Neural crest cell (in vitro differentiated cells): ENCODE measurements at places on chromosomes 16 and 17. TPM values are rescaled to one million over a fixed set of nuclear protein-coding genes. Genes with fewer than 3 reads are reported as not detected.
A peak's percentile ranks its signal among the peaks of the same experiment; 100 is the strongest.

DNA sequence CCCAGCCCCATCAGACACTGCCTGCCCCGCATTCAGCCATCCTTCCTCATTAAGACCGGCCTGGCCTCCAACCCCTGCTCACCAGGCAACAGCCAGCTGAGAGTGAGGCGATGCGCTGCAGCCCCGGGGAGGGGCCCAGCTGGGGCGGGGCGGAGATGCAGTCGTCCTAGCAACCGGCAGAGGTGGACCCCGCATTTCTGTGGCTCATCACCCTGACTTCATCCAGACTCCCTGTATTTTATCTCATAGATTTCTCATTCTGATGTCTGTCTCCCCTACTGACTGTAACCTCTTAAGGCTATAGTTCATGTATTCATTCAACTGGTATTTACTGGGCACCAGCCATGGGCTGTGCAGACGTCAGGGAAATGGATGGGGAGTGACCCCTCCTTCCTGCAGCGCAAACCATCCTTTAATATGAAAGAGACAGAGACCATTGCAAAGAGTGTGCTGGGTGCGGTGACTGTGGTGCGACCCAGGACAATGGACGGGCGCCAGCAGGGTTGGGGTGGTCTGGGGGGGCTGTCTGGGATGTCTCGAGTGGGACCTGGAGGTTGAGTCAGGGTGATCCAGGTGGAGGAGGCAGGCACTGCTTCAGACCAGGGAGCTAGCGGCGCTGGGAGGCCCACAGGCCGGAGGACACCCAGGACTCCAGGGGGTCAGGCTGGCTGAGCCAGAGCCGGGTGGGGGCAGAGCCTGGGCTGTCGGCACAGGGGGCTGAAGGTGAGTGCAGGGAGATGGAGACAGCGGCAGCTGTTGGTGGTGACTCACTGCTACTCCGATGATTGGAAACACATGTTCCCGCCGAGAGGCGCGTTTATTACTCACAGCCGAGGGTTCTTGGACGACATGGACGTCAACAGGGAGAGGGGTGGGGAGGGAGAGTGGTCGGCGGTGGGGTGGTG, 10.5 kb upstream of the TIMP2 start:
- H3K27ac ChIP-seq: peak overlapping the region; percentile 60
- no peaks in the 10 kb centered on the region for H3K27me3 ChIP-seq
- DNase-seq: no peak
- no peak overlapping the region for H3K4me3 ChIP-seq

DNA sequence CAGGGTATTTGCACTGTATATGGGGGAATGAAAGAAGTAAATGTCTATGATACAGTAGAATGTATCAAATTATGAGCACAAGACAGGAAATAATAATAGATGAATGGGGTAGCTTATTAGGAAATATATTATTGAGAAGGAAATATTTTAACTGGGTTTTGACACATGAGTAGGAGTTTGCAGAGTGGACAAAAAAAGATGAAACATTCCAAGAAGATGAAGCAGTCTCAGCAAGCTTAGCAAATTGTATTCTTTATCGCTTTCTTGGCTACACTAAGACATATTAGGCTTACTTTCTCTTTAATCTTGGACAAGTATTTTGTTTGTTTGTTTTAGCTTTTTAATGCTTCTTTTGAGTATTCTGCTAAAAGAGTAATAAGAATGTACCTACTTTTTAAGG, 1.3 kb upstream of the KRTAP4-9 start:
- H3K4me1 ChIP-seq: no peaks in the 10 kb centered on the region
- H3K27me3 ChIP-seq: peaks cover 17% of the 10 kb centered on the region

Gene RAB11FIP4
- 7.4 and 8.0 TPM in 2 replicates for total RNA-seq

GRCh38 chr16:35431829-35432663, 1972.6 kb downstream of the TP53TG3F start:
- no peak for DNase-seq
- H3K27ac ChIP-seq: no peak overlapping the region
- H3K4me3 ChIP-seq: no peak overlapping the region
- no peaks in the 10 kb centered on the region for H3K4me1 ChIP-seq

- H3K27me3 ChIP-seq: peaks cover 17% of the 10 kb centered on the region
- no peak for DNase-seq
- peaks cover 22% of the 10 kb centered on the region for H3K4me1 ChIP-seq
- no peak overlapping the region for H3K27ac ChIP-seq
- H3K36me3 ChIP-seq: no peaks in the 10 kb centered on the region
Observed at GRCh38 chr16:86892509-86892908, 314.2 kb downstream of the FOXL1 start.

Gene PSME3
- total RNA-seq: 172 and 175 TPM in 2 replicates

Gene SLC9A5
- total RNA-seq: 3.3 and 4.4 TPM in 2 replicates

GRCh38 chr16:81633147-81633619, 145.9 kb upstream of the PLCG2 start:
- H3K36me3 ChIP-seq: no peaks in the 10 kb centered on the region
- no peak for DNase-seq
- peak overlapping the region; percentile 50 for H3K4me3 ChIP-seq
- no peaks in the 10 kb centered on the region for H3K27me3 ChIP-seq

DNA sequence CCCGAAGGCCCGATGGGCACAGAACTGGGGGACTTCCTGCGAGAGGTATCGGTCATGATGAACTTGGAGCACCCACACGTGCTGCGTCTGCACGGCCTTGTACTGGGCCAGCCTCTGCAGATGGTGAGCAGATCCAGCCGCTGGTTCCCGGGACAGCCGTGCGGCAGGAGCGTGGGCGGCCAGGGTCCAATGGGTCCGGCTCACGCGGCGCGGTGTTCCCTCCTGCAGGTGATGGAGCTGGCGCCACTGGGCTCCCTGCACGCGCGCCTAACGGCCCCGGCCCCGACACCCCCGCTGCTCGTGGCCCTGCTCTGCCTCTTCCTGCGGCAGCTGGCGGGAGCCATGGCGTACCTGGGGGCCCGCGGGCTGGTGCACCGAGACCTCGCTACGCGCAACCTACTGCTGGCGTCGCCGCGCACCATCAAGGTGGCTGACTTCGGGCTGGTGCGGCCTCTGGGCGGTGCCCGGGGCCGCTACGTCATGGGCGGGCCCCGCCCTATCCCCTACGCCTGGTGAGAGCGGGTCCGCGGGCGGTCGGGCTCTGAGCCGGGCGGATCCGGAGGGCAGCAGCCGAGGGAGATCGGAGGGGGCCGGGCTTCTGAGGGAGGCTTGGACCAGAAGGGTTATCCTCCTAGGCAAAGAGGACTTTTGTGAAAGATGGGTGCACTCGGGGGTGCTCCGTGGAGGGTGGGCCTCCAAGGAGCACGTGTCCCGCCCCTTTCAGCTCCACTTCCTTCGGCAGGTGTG, 3.0 kb downstream of the TNK1 start:
- H3K27me3 ChIP-seq: peaks cover 60% of the 10 kb centered on the region
- no peak overlapping the region for H3K27ac ChIP-seq
- H3K4me1 ChIP-seq: peaks cover 11% of the 10 kb centered on the region
- H3K36me3 ChIP-seq: peaks cover 5% of the 10 kb centered on the region
- H3K4me3 ChIP-seq: no peak overlapping the region

- H3K4me3 ChIP-seq: peak overlapping the region; percentile 34
- H3K36me3 ChIP-seq: peaks cover 25% of the 10 kb centered on the region
- H3K27ac ChIP-seq: no peak overlapping the region
- peaks cover 22% of the 10 kb centered on the region for H3K4me1 ChIP-seq
Observed at GRCh38 chr16:346587-346986, 5.9 kb downstream of the AXIN1 start.

Gene USP36
- 59.0 and 63.2 TPM in 2 replicates for total RNA-seq

Gene TP53TG3
- not detected in 2 replicates for total RNA-seq

DNA sequence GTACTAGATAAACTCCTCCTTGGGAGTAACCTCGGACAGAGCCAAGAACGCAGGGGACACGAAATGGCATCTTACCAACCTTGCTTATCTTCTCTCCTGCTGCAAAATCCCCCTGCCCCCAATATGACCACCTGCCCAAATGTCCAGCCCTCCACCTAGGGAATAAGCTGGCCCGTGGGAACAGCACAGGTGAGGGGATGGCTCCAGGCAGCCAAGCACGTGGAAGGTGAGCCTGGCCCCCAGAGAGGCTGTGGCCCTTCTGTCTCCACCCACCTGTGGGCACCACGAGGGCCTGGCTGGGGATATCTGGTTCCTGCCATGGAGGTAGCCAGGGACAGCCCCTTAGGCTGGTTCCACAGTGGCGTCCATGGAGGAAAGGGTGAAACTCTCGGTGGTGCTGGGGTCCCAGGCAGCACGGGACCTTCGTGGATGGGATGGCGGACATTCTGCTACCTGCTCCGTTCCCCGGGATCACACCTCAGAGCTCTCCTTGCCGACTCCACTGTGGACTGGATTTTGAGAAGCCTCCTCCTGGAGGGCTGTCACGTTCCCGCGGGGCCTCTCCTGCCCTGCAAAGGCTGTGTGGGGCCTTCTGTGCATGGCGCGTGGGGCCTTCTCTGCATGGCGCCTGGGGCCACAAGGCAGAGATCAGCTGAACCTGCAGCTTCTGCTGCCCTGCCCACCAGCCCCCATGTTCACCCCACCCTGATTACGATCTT, 388.5 kb upstream of the TNRC6C start:
- H3K4me3 ChIP-seq: no peak overlapping the region
- no peaks in the 10 kb centered on the region for H3K36me3 ChIP-seq
- no peak for DNase-seq
- H3K27ac ChIP-seq: no peak overlapping the region
- H3K4me1 ChIP-seq: peaks cover 35% of the 10 kb centered on the region

- H3K27me3 ChIP-seq: peaks cover 24% of the 10 kb centered on the region
- peaks cover 4% of the 10 kb centered on the region for H3K36me3 ChIP-seq
- no peak overlapping the region for H3K27ac ChIP-seq
- no peak for DNase-seq
- no peak overlapping the region for H3K4me3 ChIP-seq
Observed at GRCh38 chr16:53946746-53947386, 242.9 kb downstream of the FTO start.

DNA sequence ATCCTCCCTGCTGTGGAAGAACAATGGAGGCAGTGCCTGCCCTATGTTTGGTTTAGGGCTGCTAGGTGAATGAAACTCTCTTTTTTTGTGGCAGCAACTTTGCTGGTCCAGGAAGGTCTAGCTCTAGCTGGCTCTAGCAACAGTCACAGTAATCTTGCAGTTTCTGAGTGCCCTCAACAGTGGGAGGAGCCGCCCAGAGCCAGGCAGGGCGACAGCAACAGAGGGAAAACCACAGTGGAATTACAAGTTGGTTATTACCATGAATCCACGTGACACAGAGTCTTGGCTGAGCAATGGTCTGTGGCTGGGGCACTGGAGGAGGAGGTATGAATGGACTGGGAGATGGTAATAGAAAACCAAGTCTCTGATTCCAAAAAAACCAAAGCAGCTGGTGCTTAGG, 10.3 kb downstream of the HSPB9 start:
- peaks cover 2% of the 10 kb centered on the region for H3K36me3 ChIP-seq
- H3K4me1 ChIP-seq: peaks cover 24% of the 10 kb centered on the region
- no peak overlapping the region for H3K4me3 ChIP-seq
- no peaks in the 10 kb centered on the region for H3K27me3 ChIP-seq
- peak overlapping the region; percentile 43 for H3K27ac ChIP-seq

Gene TAC4
- total RNA-seq: not detected in 2 replicates

GRCh38 chr17:7884581-7885366, 3.8 kb upstream of the CHD3 start:
- H3K36me3 ChIP-seq: peaks cover 2% of the 10 kb centered on the region
- no peaks in the 10 kb centered on the region for H3K27me3 ChIP-seq
- no peak overlapping the region for H3K4me3 ChIP-seq
- H3K27ac ChIP-seq: no peak overlapping the region

- DNase-seq: no peak
- no peaks in the 10 kb centered on the region for H3K36me3 ChIP-seq
- H3K4me1 ChIP-seq: peaks cover 10% of the 10 kb centered on the region
- H3K4me3 ChIP-seq: no peak overlapping the region
- H3K27ac ChIP-seq: no peak overlapping the region
Observed at GRCh38 chr16:49457196-49457595, 83.6 kb downstream of the C16orf78 start.

Gene GPR179
- 0.07 and 0.20 TPM in 2 replicates for total RNA-seq

- peaks cover 84% of the 10 kb centered on the region for H3K27me3 ChIP-seq
- H3K4me3 ChIP-seq: peak overlapping the region; percentile 88
- H3K36me3 ChIP-seq: no peaks in the 10 kb centered on the region
- no peak for DNase-seq
- H3K4me1 ChIP-seq: peaks cover 25% of the 10 kb centered on the region
Observed at GRCh38 chr16:86580063-86580790, 1.9 kb downstream of the FOXL1 start.

Gene TEX14
- total RNA-seq: 0.21 and 0.48 TPM in 2 replicates

- peak overlapping the region; percentile 94 for H3K27ac ChIP-seq
- DNase-seq: no peak
- H3K4me1 ChIP-seq: peaks cover 38% of the 10 kb centered on the region
- no peaks in the 10 kb centered on the region for H3K36me3 ChIP-seq
- no peaks in the 10 kb centered on the region for H3K27me3 ChIP-seq
- peak overlapping the region; percentile 97 for H3K4me3 ChIP-seq
Observed at GRCh38 chr16:67967183-67967957, 1.1 kb downstream of the SLC12A4 start.

- no peak overlapping the region for H3K4me3 ChIP-seq
- DNase-seq: no peak
- H3K36me3 ChIP-seq: no peaks in the 10 kb centered on the region
- H3K4me1 ChIP-seq: no peaks in the 10 kb centered on the region
- peaks cover 2% of the 10 kb centered on the region for H3K27me3 ChIP-seq
- no peak overlapping the region for H3K27ac ChIP-seq
Observed at GRCh38 chr16:24717411-24717810, 12.0 kb upstream of the TNRC6A start.

Gene WFIKKN1
- total RNA-seq: 8.1 and 8.5 TPM in 2 replicates

GRCh38 chr17:79994602-79995001, 41.1 kb downstream of the TBC1D16 start:
- peak overlapping the region; percentile 31 for H3K4me3 ChIP-seq
- no peaks in the 10 kb centered on the region for H3K36me3 ChIP-seq
- H3K27ac ChIP-seq: no peak overlapping the region
- H3K27me3 ChIP-seq: peaks cover 4% of the 10 kb centered on the region
- peaks cover 38% of the 10 kb centered on the region for H3K4me1 ChIP-seq

Gene KRT31
- not detected in 2 replicates for total RNA-seq

GRCh38 chr16:17963185-17963836, 373.2 kb downstream of the NPIPA8 start:
- H3K4me3 ChIP-seq: no peak overlapping the region
- no peak for DNase-seq
- peaks cover 2% of the 10 kb centered on the region for H3K36me3 ChIP-seq
- H3K27me3 ChIP-seq: no peaks in the 10 kb centered on the region

DNA sequence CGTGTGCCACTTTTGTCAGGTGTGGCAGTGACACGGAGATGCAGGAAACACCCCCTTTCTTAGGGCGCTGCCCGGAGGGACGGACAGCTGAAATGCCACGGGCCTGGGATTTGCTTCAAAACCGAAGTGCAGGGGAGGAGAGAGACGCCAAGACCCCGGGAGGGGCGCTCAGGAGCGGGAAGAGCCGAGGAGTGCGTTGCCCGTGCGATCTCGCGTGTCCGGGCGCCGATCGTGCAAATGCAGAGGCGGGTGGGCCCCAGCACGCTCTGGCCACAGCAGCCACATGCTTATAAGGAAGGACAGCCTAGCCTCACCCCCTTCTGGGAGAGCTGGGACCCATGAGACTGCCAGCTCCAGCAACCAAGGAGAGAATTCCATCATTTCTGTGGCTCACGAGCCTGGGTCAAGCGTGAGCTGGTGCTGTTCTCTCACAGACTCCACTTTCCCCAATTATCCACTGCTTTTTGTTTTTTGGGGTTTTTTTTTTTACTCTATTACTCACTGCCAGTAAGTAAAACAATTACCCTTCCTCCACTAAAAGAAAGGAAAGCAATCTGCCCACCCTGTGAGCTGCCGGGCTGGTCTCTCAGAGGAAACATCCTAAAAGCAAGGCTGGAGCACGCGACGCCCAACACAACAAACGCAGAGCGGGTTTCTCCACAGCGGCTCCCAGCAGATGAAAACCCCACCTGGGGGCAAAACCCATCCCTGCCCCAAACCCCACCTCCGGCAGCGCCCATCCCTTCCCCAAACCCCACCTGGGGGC, 27.2 kb upstream of the C16orf95 start:
- H3K4me1 ChIP-seq: peaks cover 16% of the 10 kb centered on the region
- no peak for DNase-seq
- no peak overlapping the region for H3K4me3 ChIP-seq
- no peak overlapping the region for H3K27ac ChIP-seq
- no peaks in the 10 kb centered on the region for H3K36me3 ChIP-seq
